ENCODE measurements at places on chromosomes 1 and 21.

DNA sequence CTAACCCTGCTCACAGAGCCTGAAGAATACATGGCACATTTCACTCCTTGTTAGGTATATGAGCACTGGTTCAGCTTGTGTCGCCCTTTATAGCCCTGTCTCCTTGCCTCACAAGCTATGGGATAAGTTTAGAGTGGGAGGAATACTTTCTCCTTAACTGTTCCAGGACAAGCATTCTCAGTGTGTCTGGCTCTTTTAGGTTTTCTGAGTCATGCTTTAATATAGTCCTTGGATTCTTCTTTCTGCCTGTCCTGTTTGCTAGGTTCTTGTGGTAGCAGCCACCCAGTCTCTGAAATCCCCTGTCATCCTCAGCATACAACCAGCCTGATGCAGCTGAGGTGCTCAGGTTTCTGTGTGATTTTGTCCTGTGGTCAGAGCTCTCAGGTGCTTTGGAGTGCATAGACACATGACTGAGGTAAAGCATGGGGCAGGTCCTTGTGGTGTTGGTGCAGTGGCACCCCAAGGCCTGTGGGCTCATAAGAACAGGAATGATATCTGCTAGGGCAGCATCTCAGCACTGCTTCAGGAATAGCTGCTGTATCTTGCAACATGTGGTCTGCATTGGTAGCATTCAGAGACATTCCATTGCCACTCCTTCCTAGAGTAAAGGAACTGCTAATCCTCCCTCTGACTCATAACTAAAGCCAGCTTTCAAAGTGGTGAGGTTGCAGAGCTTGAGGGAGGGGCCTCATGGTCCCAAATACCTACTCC lies 14.2 kb upstream of the CASQ2 start:
- DNase-seq: peak; percentile 48

DNA sequence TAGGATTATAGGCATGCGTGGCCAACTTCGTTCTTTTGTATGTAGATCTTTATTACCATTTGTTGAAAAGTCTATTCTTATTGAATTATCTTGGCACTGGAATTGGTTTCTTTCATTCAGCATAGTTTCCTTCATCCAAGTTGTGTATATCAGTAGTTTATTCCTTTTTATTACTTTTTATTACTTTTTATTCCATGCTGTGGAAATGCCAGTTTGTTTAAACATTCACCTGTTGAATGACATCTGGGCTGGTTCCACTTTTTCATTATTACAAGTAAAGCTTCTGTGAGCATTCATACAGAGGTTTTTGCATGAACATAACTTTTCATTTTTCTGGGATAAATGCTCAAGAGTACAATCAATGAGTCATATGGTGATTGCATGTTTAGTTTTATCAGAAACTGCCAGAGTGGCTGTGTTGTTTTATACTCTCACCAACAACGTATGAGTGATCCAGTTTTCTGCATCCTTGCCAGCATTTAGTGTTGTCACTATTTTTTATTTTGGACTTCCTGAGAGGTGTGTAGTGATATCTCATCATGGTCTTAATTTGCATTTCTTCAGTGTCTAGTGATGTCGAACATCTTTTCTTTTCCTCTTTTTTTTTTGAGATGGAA lies 28.6 kb downstream of the PTPRU start:
- DNase-seq: no peak

- no peak for DNase-seq
Observed at GRCh38 chr1:56533621-56534020, 45.7 kb downstream of the PLPP3 start.

- no peak for DNase-seq
Observed at GRCh38 chr21:28832013-28832714, 160.5 kb downstream of the LTN1 start.

- no peak for DNase-seq
Observed at GRCh38 chr1:209585672-209586071, 2.2 kb downstream of the CAMK1G start.

GRCh38 chr1:230696722-230697437 lies 17.0 kb downstream of the AGT start:
- no peak for DNase-seq
